Umbilical cord (tissue), 2 donors: ENCODE measurements at places on chromosomes 2 and 18.

DNA sequence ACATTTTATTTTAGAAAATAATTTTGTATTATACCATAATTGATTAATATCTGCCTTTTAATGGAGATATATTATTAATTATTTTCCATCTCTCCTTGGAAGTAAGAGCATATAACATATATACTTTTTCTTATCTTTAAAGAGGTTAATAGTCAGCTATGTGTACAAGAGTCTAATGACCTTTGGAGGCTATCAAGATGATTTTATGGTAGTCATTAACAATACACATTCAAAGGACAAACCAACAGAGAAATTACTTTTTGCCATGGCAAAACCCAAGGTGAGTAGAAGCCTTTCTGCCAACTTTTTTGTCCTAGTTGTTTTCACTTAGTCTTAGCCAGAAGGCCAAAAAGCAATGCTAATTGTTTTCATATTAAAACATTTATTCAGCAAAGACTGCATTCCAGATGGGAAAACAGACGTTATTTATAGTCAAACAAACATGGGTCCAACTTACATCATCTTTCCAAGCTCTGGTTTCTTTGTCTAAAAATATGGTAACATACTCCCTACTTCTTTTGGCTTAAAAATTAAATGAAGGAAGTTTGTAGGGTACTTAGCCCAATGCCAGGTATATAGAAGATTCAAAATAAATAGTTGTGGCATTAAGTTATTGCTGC, 9.6 kb upstream of the DYNC2LI1 start:
- no peak for DNase-seq

GRCh38 chr2:14194233-14194632, 438.3 kb upstream of the LRATD1 start:
- DNase-seq, result no peak

- no peak for DNase-seq
These were observed 126.2 kb downstream of the TWIST2 start for GRCh38 chr2:238974081-238974480.

DNA sequence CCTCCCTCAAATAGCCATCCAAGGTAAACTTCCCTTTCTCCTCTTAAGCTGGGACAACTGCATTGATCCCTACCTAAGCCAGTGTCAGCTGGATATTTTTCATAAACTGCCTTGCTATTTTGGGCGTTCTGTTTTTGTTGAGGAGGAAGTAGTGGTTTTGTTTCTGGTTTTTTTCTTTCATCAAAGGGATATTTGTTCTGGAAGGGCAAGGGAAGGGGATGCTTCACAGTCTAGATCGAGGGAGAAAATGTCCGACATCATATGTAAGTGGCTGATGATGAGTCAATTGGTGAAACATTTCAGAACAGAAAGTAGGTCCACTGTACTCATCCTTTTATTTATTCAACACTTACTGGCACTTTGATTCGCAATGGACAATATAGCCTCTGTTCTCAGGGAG, 31.0 kb downstream of the TANC1 start:
- no peak for DNase-seq

- DNase-seq, result no peak
These were observed 83.6 kb downstream of the HS1BP3 start for GRCh38 chr2:20567159-20567925.

DNA sequence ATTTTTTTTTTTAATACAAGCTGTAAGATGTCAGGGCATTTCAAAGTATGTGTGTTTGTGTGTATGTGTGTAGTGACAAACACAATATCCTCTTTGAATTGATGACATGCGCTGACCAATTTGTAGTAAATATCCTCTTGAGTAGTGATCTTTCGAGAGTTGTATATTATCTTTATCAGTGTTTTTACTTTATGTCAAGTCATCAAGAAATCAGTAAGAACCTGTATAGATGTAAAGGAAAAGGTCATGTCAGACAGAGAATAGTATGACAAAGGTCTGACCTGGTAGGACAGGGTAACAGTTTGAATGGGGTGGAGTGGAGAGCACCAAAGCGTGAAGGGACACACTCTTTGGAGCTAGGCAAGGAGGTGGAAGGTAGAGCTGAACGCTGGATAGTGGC, 1931.4 kb upstream of the CELF4 start:
- DNase-seq, result no peak

DNA sequence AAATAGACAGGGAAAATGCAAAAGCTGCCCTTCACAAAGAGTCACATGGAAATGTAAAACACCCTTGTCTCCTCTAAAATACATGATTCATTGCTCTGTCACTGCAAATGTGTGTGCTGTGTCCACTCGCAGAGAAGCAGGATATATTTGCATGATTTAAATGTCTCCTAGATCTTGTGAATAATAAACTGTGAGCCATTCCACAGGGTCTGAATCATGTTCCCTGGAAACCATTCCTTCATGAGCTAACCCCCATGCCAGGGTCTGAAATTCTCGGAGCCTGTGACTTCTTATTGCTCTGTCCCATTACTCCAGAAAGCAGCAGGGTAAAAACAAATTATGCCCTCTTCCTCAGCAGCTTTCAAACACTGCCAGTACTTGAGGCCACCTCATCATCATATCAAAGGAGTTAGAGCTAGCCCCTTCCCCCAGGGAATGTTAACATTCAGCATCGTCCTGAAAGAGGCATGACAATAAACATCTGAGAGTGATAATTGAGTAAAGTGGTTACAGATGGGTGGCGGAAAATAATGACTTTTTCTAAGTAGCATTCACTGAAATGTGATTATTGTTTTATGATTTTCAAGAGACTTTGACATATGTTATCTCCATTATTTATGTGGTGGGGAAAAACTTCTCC, 11.7 kb upstream of the CNGA3 start:
- peak; percentile 56 for DNase-seq

- peak; percentile 34 for DNase-seq
These were observed 363.6 kb downstream of the ZNF521 start for GRCh38 chr18:24988253-24988840.

DNA sequence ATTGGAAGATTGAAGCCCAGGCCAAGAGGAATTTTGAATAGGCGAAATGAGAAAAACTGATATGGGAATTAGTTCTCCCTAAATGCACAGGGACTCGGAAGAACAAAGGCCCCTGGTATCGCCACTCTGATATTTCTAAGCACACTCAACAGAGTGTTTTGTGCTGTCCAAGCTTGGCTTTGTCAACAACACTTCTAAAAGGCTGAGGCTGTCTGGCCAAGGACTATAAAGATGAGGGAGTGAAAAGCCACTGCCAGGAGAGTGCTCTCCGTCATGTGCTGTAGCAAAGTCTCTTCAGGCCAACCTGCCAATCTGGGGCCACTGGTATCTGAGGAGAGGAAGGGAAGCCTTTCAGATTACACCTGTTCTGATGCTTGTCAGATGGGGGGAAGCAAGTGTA, 611.2 kb upstream of the PIK3C3 start:
- DNase-seq, result no peak

GRCh38 chr18:51134721-51135120, 62.8 kb downstream of the MEX3C start:
- DNase-seq, result no peak

DNA sequence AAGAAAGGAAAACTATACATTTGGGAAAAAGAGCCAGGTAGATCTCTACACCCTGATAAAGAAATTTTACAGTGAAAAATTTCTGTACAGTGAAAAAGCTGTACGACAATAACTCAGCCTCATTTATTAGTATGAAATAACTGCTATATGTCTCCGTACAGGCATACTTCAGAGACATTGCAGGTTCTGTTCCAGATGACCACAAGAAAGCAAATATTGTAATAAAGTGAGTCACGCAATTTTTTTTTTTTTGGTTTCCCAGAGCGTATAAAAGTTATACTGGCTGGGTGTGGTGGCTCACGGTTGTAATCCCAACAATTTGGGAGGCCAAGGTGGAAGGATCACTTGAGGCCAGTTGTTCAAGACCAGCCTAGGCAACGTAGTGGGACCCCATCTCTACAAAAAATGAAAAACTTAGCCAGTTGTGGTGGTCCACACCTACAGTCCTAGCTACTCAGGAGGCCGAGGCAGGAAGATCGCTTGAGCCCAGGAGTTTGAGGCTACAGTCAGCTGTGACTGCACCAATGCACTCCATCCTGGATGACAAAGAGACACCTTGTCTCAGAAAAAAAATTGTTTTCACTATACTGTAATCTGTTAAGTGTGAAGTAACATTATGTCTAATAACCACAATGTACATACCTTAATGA, 28.2 kb upstream of the AMMECR1L start:
- no peak for DNase-seq

- DNase-seq, result no peak
These were observed 268.6 kb upstream of the NCKAP5 start for GRCh38 chr2:133836691-133837345.

DNA sequence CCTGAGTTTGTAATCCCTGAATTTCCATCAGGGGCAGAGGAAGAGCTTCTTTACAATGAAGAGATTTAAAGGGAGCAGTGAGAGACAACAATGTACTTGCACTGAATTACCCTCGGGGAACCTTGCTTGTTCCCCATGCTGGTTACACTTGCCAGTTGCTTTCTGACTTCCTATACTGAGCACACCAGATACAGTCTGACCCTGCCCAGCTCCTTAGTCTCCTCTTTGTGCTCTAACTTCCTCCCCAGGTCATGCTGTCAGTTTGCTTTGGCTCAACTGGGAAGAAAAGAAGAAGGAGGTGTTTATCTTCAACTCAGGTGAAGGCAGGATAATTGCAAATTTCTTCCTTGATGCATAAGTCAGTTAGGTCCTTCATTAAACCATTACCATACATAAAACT, 658.4 kb downstream of the NYAP2 start:
- DNase-seq, result no peak

GRCh38 chr2:237309011-237309410, 105.0 kb downstream of the COL6A3 start:
- no peak for DNase-seq

- DNase-seq, result no peak
These were observed 121.7 kb upstream of the B3GNT2 start for GRCh38 chr2:62074233-62074632.

- DNase-seq, result no peak
These were observed 28.7 kb downstream of the SMAD2 start for GRCh38 chr18:47901624-47902362.

- DNase-seq, result peak; percentile 77
These were observed 268.2 kb upstream of the ID2 start for GRCh38 chr2:8413589-8414135.

GRCh38 chr2:216370961-216371712, 1.1 kb downstream of the MARCHF4 start:
- DNase-seq, result no peak

- DNase-seq, result no peak
These were observed 412.1 kb upstream of the CDH2 start for GRCh38 chr18:28588884-28589549.

GRCh38 chr2:60745761-60746160, 10.3 kb upstream of the PAPOLG start:
- DNase-seq, result no peak

DNA sequence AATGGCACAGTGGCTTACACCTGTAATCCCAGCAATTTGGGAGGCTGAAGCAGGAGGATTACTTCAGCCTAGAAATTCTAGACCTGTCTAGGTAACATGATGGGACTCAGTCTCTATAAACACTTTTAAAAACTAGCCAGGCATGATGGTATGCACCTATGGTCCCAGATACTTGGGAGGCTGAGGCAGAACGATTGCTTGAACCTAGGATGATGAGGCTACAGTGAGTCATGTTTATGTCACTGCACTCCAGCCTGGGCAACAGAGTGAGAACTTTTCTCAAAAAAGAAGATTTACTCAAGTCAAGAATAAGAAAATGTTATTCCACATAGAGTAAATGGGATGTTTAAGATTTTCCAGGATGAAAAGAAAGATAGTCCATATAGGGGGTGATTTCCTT, 158.6 kb downstream of the HNMT start:
- no peak for DNase-seq

DNA sequence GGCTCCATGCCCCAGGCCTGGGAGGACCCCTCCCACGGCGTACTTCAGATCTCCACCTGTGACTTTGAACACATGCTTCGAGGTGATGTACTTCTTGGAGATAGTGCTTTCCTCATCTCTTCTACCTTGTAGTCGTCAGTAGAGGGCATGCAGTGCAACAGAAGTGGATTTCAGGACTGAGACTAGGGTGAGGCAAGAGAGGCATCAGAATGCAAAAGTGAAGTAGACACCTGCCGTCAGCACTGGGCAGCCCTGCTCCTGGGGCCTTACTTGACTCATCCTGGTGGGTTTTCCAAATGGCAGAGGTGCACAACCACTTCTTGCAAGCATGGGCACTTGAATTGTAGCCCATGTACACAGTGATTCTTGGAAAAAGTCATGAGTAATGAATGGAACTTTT, 258.8 kb downstream of the NEDD4L start:
- DNase-seq, result no peak

DNA sequence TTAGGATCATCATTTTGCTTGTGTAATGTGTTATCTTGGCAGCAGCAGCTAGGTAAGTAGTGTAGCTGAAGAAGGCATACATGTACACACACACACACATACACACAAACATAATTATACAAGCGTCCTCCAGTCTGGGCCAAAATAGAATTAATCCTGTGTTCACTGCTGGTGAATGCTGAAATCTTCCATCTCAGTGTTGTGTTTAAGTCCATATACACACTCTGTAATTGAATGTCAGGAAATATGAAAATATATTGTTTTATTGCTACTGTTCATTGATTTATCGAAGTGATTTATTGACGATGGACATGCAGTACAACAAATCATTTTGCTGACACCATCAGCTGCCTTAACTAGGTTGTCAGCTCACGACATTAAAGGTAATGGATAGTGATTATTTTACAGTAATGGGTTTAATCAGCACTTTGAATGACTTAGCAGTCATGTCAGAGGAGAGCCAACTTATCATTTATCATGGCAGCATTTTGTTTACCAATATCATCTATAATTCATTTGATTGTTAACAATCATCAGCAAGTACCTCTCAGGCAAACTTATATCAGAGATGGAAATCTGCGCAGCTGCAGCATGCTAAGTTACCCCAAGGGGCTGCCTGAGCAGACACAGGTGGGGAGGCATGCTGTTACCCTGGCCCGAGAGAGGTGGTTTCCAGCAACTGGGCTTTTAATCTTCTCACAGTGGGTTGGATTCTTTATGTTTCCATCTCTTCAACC, 83.7 kb upstream of the FSHR start:
- no peak for DNase-seq

GRCh38 chr2:223765221-223765785, 72.1 kb downstream of the AP1S3 start:
- peak; percentile 64 for DNase-seq

GRCh38 chr2:110796716-110797301, 64.4 kb downstream of the ACOXL start:
- DNase-seq, result peak; percentile 10

GRCh38 chr18:57705832-57706595, 84.4 kb upstream of the NARS1 start:
- DNase-seq, result no peak

- no peak for DNase-seq
These were observed 148.8 kb downstream of the HRH4 start for GRCh38 chr18:24609254-24609653.

GRCh38 chr18:9201224-9201623, 64.6 kb downstream of the ANKRD12 start:
- no peak for DNase-seq

GRCh38 chr2:5986801-5987787, 294.9 kb downstream of the SOX11 start:
- no peak for DNase-seq

GRCh38 chr18:46481048-46481846, 175.8 kb downstream of the LOXHD1 start:
- peak; percentile 45 for DNase-seq

GRCh38 chr2:55416786-55417568, 2.7 kb downstream of the CCDC88A start:
- DNase-seq, result no peak
